Stimulated activated CD4-positive, alpha-beta T cell treated with anti-CD3 and anti-CD28 coated beads, TNF-alpha, amount 100 ng/mL, for 4 hours (primary cell): ENCODE measurements at places on chromosomes 6 and 20.
A peak's percentile ranks its signal among the peaks of the same experiment; 100 is the strongest.

DNA sequence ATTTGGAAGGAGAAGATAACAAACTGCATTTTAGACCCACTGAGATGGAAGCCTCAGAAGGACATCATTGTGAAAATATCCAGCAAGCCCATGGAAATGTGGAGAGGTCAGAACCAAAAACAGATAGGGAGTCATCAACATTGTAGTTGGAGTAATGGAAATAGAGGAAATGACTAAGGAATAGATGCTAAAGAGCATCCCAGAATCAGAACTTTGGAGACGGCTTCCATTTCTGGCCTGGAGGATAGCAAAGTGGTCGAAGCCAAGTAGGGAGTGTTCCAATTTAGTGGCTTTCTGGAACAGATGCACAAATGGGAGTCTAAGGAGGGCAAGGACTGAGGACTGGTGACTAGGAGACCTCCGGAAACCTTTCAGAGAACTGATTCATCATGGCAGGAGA lies 3.6 kb downstream of the BEND6 start:
- no peak for DNase-seq

- DNase-seq, result no peak
Measured at GRCh38 chr6:21808551-21809242, 215.1 kb downstream of the SOX4 start.

DNA sequence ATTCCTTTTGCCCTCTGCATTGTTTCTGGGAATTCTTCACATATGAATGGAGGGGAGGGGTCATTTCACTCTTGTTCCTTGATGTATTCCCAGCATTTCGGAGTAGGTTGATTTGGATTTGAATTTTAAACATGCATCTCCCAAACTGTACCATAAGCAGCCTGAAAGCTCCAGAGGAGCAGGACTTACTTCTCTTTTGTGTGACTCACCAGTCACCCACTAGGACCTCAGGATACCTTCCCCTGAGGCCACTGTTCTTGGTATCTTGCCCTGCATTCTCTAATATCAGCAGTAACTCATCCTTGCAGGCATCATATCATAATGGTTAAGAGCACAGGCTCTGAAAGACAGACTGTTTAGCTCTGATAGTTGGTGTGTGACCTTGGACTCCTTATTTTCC lies 703 bp downstream of the MRPL2 start:
- no peak for DNase-seq

GRCh38 chr6:51265426-51265825 lies 446.8 kb downstream of the TFAP2B start:
- DNase-seq, result no peak

DNA sequence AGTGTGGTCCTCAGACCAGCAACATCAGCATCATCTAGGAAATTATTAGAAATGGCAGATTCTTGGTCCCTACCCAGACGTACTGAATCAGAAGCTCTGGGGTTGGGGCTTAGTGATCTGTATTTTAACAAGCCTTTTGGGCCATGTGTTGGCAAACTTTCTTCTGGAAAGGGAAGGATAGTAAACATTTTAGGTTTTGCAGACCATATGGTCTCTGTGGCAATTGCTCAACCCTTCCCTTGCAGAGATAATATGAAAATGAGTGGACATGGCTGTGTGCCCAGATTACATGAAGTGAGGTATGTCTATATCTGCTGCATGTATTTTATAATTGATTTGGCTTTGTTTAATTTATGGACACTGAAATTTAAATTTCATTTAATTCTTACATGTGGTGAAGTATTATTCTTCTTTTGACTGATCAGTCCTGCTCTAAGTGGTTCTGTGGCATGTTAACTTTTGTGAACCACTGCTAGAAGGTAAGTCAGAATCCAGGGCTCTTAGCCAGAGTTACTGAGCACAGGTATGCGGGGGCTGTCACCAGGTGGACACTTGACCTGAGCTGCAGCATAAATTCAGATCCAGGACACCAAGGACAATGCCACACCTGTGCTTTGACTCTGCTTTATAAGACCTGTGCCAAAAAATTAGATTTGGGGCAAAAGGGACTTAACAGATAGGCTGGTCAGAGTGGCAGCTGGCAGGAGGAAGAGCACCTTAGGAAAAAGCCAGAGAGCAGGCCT lies 43.2 kb downstream of the LY86 start:
- no peak for DNase-seq

- DNase-seq, result no peak
Measured at GRCh38 chr6:145099713-145100112, 635.6 kb downstream of the EPM2A start.

DNA sequence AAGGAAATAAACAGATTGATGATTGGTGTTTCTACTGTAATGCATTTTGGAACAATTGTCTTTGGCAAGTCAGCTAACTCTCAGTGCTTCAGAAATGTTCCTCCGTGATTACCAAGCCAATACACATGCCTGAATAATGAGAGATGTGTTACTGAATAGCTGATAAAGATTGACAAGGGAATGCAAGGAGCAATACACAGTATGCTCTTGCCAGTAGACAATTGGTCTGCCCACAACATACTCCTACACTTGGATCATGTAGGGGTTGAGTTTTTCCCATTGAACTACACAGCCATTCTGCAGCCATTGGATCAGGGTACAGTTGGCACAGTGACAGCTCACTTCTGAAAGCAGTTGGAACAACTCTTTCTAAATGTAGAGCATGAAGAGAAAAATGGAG lies 5.6 kb upstream of the GJB7 start:
- DNase-seq, result no peak

DNA sequence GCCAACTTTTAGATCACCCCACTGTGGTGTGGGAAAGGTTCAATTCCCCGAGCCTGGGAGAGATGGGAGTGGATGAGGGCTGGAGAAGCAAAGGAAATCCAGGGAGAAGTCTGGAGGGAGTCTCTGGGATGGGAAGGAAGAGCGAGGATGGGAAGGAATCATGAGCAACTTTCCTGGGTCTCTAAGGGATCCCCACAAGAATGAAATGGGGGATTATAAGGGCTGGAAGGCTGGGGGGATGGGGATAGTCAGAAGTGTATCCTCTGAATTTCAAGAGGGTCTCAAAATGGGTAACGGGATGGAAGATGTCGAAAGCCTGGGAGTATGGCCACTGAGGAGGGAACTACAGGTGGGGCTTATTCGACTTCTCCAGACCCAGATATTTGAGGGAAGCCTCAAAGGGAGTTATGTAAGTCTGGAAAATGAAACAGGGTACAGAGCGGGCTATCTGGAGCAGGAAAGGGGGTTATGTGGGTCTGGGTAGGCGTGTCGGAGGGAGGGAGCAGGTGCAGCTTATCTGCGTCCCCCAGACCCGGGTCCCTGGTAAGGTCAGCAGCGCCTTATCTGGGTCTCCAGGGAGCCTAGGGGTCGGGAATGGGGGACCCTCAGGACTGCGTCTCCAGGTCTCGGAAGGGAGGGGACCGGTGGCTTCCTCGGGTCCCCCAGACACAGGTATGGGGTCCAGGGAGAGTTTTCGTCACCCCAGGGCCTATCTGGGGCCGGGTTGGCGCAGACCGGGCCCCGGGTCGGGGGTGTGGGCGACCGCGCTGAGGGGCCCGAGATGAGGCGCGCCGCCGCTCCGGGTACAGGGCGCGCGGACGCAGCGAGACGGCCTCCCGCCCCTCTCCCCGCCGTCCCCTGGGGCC lies 550 bp downstream of the PLAGL2 start:
- DNase-seq, result no peak

DNA sequence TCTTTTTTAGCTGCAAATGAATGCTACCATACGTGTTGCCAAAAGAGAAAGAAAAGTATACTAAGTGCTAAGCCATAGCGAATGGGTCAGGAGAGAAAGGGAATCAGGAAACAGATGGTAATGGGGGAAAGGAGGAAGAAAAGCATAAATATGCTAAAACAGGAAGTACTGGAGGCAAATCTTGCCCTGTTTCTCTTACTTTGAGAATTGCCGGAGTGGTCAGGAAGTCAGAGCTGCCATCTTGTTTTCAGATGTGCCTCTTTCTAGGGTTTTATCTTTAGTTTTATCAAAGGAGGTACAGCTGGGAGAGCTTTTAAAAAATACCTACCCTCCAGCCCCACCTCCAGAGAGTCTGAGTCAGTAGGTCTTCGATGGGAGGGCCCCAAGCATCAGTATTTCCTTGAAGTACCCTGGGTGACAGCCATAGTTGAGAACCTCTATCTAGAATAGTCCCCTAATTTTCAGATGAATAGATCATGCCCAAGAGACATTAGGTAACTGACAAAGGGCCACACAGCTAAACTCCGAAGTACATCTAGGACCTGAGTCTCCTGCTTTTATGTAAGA lies 193.3 kb downstream of the CLIC5 start:
- no peak for DNase-seq

DNA sequence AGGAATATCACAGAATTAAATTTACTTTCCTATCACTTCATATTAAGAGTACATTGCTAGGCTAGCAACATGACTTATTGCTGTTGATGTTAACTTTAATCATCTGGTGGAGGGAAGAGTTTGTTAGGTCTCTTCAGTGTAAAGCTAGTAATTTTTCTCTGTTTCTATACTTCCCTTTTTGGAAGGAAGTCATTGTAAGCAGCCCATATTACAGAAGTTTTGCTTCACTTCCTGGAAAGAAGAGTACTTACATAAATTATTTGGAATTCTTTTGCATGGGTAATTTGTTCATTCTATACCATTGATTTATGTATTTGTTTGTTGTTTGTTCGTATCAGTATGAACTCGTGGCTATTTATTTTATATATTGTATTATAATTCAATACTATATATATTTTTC lies 405.2 kb downstream of the RFPL4B start:
- DNase-seq, result no peak

GRCh38 chr6:142361779-142362750 lies 60.3 kb downstream of the ADGRG6 start:
- DNase-seq, result no peak

GRCh38 chr6:25387483-25387882 lies 108.3 kb downstream of the CARMIL1 start:
- DNase-seq, result no peak

- DNase-seq, result no peak
Measured at GRCh38 chr6:140857739-140858380, 1274.9 kb upstream of the GJE1 start.

GRCh38 chr6:155038104-155038503 lies 43.0 kb downstream of the TIAM2 start:
- DNase-seq, result no peak

- DNase-seq, result no peak
Measured at GRCh38 chr6:143792402-143793279, 50.5 kb upstream of the LTV1 start.

DNA sequence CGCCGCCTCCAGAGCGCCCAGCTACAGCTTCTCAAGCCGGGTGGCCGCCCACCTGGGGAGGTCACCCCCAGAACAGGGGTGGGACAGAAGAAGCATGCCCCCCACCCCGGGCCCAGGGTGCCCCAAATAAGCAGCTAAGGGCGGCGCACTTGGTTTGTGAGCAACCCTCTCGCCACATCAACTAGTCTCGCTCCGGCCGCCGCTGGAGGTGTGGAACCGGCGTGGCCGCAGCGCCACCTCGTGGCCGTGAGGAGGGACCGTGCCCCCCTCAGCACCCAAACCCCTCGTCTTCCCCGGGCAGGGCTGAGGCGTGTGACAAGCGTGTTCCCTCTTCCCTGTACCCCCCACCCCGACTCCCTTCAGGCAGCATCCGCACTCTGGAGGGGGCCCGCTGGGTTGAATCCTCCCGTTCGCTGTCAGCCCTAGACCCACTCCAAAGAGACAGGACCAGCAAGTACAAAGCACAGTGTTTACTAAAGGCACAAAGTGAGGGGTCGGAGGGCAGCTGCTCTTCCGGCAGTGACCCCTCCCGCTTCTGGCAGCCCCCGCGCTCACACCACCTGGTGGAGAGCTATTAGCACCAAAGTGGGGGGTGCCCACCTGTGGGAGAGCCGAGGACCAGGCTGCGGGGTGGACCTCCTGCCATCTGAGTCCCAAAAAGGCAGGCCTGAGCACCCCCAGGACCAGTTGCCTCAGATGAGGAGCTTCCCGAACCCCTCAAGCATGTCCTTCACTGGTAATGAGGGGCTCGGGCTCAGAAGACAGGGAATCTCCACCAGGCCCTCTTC lies 45.4 kb downstream of the MDFI start:
- DNase-seq, result peak; percentile 59

- no peak for DNase-seq
Measured at GRCh38 chr20:44776980-44777379, 31.3 kb downstream of the KCNK15 start.

DNA sequence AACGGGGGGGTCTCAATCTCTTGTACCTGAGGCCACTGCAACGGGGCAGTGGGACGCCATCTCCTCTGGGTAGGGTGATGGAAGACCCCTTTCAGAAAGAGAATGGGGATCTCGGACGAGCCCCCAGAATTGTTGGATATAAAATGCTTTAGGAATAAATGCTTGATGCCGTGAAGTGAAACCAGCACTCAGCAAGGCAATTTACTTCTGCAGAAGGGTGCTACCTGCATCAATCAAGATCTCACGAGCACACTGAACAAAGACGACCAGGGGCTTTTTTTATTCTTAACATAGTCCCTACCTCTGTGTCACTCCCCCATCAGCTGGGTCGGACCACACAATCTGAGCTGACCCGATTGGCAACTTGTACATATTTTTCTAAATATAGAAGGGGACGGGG lies 203.6 kb upstream of the TBX18 start:
- DNase-seq, result no peak

DNA sequence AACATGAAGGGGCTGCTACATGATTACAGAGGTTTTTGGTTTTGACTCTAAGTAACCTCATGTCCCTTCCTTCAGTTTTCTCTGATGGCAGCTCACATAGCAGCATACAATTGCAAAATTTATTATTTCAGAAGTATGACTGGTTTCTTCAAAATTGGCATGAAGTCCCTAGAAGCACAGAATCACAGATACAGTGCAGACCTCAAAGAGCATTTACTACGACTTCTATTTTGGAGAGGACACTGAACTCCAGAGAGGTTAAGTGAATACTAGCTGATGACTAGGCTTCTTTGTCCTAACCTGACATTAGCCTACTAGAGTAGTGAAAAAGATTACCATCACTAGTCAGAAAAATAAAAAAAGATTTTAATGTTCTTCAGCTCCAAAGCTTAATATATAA lies 664.3 kb downstream of the RFPL4B start:
- DNase-seq, result no peak

DNA sequence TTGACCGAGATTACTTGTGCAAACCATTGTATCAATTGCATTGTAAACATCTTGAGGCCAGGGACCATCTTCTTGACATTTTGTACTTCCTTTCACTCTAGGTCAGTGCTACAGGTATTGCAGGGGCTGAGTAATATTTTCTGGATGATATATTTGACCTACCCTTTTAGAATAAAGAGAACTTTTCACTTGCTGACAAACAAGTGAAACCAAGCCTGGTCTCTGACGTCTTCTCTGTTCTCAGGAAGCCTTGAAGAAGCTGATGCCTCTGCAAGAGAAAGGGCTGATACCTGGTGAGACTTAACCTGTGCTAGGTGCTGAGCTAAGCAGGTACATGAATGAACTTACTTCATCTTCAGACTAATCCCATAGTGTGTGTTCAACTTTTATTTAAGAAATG lies 60.5 kb upstream of the GGTLC1 start:
- no peak for DNase-seq

- DNase-seq, result no peak
Measured at GRCh38 chr6:167919349-167919748, 78.1 kb upstream of the KIF25 start.

DNA sequence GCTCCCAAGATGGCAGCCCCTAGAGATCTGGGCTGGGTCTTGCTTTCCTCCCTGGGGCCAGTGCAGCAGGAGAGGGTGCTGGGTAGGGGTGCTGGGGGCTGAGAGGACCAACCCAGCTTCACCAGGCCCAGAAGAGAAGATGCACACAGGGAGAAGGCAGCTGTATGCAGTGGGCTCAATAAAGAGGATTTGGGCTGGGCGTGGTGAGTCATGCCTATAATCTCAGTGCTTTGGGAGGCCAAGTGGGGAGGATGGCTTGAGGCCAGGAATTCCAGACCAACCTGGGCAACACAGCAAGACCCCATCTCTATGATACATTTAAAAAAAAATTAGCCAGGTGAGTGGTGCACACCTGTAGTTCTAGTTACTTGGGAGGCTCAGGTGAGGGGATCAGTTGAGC lies 25.7 kb upstream of the EMILIN3 start:
- DNase-seq, result no peak
